Suppressor macrophage (primary cell): ENCODE measurements at places on chromosomes 4 and X.

GRCh38 chr4:155693015-155693663 lies 26.5 kb downstream of the GUCY1A1 start:
- DNase-seq: no peak

- no peak for DNase-seq
Observed at GRCh38 chr4:78766026-78766425, 10.1 kb upstream of the BMP2K start.

GRCh38 chr4:7941111-7941964 lies 1.7 kb upstream of the AFAP1 start:
- no peak for DNase-seq

- DNase-seq: peak; percentile 12
Observed at GRCh38 chr4:67680581-67681222, 20.3 kb downstream of the UBA6 start.
